ENCODE measurements at places on chromosomes 1 and 21. TPM values are rescaled to one million over a fixed set of nuclear protein-coding genes. Genes with fewer than 3 reads are reported as not detected.
A peak's percentile ranks its signal among the peaks of the same experiment; 100 is the strongest.

DNA sequence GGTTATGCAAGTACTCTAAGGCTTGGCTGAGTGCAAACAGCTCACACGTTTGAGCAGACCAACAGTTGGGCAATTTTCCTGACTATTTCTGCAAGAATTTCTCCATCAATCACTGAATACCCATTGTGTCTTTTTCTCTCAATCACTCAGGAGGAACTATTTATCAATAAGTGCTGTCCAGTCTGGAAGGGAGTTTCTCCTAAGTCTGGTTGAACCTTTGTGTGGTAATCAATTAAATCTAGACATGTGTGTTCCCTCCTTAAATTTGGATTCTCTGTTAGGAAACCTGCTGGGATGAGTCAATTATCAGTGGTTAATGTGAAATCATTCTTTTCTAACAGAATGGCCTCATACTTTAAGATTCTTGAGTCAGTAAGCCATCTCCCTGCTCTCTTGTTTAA lies 6.8 kb upstream of the AADACL3 start:
- DNase-seq: no peak

DNA sequence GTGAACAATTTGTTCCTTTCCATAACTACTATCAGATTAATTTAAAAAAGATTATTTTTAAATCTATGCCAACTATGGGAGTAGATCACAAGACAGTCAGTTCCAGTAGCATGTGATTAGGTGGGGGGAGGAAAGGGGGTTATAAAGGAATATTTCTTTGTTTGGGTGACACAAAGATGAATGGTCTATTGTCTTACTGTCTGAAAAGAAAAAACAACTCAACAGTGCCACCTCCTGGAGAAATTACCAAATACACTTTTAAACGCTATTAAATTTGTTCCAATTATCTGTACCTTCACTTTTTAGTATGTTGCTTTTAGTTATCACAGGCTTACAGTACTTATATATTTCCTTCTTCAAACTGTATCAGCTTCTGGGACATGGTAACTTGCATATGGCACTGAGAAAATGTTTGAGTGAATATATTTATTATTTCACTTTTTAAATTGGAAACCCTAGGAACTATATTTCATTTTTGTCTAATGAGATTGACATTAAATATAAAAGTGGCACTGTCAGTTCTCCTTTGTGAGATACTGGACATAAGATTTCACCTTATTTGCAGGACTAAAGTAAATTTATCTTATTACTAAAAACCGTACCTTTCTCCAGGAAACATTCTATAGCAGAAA lies 1.7 kb upstream of the SORT1 start:
- peak; percentile 83 for DNase-seq

- no peak for DNase-seq
Observed at GRCh38 chr1:107405236-107405635, 264.4 kb downstream of the NTNG1 start.

DNA sequence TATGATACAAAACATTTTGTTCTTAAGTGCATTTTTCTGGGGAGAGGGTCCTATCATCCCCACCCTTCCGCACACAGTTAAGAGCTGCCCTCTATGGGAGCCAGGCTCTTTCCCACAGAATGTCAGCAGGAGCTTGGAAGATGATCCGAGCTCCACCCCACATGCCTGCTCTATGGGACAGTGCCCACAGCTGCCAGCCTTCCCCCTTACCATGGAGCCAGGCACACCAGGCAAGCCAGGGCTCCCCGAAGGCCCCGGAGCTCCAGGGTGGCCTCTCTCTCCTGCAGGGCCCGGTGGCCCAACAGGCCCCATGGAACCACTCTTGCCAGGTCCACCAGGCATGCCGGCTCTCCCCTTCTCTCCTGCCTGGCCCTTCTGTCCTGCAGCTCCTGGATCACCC lies 10.4 kb upstream of the PEF1 start:
- DNase-seq: no peak

DNA sequence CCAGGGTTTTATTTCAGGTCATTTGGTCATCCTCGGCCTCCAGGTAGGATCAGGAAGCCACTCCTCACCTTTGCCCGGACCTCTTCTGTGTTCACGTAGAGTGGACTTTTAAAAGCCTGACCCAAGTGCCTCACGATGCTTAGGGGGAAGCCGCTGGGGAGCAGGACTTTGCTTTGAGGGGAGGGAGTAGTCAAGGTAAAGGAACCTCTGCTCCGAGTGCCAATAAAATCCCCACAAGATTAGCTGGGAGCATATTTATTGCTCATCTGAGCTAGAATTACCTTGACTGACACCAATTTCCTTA lies 603 bp upstream of the DHRS3 start:
- no peak for DNase-seq

GRCh38 chr1:182998482-182998881 lies 24.7 kb upstream of the LAMC1 start:
- no peak for DNase-seq

- DNase-seq: no peak
Observed at GRCh38 chr21:31287201-31287600, 56.9 kb downstream of the TIAM1 start.

DNA sequence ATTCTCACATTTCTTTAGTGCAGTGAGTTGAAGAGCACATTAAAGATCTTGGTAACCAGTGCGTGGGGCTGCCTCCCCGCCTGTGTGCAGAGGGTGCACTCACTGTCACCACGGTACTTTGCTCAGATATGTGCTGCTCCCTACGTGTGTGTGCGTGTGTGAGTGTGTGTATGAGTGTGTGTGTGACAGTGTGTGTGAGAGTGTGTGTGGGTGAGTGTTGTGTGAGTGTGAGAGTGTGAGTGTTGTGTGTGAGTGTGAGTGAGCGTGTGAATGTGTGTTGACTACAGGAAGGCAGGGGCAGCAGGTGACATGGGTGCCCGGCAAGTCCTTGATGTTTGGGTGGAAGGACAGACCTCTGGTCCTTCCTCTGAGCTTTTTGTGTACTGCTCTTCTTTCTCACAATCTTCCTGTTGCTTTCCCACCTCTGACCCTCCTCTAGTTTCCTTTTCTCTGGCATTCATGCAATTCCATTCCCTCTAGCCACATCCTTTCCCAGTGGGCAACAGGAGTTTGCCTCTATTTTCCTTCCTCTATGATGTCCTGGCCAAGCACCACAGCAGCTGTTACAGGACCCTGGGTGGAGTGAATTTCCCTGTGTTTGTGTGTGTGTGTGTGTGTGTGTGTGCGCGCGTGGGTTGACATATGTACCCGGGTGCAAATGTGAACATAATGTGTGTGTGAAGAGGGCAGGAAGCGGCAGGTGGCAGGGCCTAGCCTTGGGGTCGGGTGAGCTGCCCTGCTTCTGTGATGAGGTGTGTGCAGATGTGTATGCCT lies 19.8 kb downstream of the LHX4 start:
- peak; percentile 27 for DNase-seq

GRCh38 chr1:152960452-152961044 lies 9.9 kb upstream of the SPRR4 start:
- DNase-seq: no peak

- DNase-seq: no peak
Observed at GRCh38 chr1:115423776-115424175, 85.7 kb upstream of the NGF start.

GRCh38 chr1:92980732-92981647 lies 19.7 kb upstream of the DIPK1A start:
- DNase-seq: no peak

Gene CLDN14
- 0.09 TPM for total RNA-seq

Gene CBS
- 0.85 TPM for total RNA-seq

Gene SUSD4
- 0.05 TPM for total RNA-seq

Gene ERO1B
- 4.4 TPM for total RNA-seq

Gene PTTG1IP
- total RNA-seq: 528 TPM

Gene BATF3
- 1.7 TPM for total RNA-seq

Gene TIAM1
- 0.85 TPM for total RNA-seq

All from dermis blood vessel endothelial cell (primary cell).